ENCODE measurements at places on chromosomes 12 and 14.
A peak's percentile ranks its signal among the peaks of the same experiment; 100 is the strongest.

GRCh38 chr14:71588576-71589215, 343.5 kb upstream of the RGS6 start:
- DNase-seq = no peak

DNA sequence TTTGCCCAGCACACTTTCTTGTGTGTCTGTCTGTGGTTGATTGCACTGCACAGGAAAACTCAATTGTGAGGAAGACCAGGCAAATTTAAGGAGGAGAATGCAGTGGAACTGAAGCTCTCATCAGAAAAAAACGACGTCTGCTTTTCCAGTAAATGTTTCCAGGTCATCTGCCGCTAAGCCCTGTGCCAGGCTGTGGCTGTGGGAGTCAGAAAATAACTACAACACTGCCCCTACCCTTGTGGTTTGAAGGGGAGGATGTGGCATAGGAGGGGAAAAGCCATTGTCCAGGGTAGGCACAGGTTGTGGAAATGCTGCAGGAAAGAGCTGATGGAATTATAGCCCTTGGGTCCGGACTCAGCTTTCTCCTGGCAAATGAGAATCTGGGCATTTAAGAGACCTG, 259.7 kb upstream of the TMEM132C start:
- no peak for DNase-seq

DNA sequence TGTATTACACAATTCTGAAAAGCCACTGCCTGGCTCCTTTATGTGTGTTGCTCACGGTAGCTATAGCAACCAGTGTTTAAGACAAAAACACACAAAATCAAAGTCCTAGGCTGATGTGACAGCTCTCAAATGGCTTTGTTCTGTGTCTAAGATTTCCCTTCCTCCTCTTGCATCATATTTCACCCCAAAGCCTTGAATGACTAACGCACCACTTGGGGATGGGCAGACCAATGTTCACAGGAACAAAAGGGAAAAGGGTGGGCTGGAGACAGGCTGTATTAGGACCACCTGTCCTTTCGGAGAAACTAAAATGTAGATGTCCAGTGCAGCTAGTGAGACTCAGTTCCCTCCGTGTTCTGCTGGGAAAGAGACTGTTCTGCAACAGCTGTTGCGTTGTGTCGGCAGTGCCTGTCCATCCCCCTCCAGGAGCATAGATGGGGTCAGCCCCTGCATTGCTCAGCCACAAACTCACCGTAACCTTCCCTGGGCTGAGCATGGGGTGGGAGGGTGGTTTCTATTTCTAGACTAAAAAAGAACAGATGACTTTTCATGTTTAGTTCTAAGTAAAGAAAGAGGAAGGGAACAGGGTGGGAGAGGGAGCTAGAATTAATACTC, 26.8 kb upstream of the DAAM1 start:
- DNase-seq = no peak

DNA sequence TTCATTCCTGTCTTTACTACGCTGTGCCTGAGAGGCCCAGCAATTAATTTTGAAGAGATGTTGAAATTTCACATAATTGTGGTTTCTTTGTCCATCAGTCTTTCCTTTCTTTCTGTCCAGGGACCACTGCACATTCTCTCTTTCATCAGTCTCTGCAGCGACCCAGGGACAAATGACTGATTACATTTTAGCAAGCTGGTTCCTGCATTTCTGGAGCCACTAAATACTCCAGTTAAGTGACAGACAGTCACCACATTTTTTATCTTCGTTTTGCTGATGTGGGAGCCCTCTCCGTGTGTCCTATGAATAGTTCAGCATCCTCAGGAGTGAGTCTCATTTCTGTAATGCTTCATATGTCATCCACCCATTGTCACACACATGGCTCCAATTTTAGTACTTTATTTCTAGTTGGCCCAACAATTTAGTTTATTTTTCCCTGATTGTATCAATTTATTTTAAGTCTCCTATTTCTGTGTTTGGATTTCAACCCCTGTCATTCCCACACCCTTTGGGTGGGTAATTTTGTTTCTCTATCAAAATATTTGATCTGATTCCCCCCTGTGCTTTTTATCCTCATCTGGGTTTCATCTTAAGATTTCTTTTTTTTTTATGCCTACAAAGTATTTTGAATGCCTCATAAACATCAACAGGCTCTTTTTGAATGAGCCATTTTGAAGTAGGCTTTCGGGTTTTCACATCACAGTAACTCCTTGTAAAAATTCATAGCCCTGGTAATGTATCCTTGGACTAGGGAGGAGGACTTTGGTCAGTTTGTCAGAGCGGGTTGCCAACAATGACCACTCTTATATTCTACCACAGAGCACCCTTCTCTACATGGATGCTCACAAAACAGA, 1196.5 kb downstream of the GALC start:
- no peak for DNase-seq

DNA sequence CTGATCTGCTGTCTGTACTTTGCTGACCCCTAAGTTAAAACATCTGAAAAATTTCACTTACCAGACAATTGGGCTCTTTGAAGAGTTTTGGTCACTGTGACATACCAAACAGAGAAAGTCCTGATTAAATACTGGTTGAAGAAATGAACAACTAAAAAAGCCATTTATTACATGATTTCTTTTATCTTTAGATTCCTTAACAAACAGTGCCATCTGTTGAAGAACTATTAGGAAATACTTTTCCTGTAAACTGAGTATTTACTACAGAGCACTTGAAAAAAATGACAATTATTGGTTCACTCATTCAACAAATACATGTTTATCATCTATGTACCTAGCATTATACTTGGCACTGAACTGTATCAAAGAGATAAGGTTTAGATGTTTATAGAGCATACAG, 6.5 kb upstream of the WASHC4 start:
- DNase-seq = no peak

DNA sequence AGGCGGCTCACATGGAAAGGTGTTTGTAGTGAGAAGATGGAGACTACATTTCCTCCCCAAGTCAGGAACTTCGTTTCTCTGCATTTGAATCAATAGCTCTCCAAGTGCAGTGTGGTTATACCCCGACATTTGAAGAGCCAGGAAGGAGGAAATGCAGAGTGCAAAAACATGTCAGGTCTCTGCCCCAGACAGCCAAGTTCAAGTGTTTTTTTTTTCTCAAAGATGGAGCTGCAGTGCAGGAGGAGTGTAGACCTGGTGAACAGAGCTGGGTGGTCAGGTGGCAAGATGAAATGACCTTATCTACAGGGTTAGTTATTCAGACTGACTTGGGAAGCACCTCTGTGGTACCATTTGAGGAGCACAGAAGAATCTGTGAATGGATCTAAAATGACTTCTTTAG, 21.3 kb downstream of the MLXIP start:
- peak; percentile 31 for DNase-seq

DNA sequence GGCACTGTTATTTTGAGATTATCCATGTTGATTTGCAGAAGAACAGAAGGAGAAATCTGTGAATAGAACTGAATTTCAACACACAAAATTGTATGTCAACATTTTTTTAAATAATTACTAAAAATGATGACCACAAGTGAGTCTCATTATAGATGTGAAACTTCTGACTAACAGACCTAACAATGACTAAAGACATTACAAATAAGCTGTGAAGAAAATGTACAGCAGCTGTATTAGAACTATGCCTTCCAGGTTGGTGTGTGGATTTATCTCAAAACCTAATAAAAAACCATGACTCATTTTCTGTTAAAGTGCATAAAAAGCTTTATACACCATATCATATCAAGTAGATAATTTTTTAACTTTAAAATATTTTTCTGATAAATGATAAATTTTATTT, 22.5 kb upstream of the FOXG1 start:
- no peak for DNase-seq

DNA sequence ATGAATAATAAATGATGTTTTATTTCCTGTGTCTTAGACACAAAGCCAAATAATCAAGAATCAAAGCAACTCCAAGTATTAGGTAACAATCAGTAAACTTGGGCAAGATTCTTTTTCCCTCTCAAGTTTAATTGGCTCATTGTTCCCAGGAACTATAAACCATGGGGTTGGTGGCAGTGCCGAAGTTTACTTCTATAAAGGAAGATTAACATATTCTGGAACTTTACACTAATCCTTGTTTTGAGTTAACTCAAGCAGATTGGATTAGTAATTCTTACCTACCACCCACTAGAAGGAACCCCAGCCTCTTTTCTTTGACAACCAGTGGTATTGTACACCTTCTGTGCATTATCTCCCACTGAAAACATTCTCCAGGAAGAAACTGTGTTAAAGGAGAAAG, 197.1 kb downstream of the EXOC5 start:
- DNase-seq = no peak

DNA sequence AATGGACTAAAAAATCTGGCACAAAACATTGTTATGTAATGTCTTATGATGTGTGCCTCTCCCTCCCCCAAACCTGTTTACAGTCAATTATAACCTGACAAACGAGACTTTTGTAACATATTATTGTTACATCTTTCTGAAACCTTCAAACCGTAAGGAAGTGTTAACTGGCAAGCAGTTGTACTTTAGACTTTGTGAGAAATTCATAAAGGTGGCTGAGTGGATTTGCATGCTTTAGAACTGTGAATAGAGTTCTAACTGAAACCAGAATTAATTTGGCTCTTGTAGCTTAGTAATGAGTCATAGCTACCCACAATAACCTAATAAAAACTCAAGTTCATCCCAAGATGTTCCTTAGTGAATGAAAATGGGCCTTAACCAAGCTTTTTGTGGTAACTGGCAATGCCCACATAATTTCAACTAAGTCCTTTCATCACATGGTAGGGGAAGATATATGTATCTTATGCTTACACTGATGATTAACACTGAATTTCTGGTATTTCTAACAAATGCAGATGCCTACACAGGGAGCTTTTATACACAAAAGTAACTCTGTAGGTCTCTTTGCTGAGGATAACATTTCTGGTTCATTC, 29.7 kb downstream of the RAD9B start:
- no peak for DNase-seq

GRCh38 chr14:38616959-38617358, 361.1 kb upstream of the CLEC14A start:
- no peak for DNase-seq

DNA sequence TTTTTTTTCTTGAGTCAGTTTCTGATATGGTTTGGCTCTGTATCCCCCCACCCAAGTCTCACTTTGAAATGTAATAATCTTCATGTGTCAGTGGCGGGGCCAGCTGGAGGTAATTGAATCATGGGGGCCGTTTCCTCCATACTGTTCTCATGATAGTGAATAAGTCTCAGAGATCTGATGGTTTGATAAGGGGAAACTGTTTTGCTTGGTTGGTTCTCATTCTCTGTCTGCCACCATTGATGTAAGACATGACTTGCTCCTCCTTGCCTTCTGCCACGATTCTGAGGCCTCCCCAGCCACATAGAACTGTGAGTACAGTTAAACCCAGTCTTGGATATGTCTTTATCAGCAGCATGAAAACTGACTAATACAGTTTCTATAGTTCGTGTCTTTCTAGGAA, 42.9 kb downstream of the WNK1 start:
- peak; percentile 84 for DNase-seq

DNA sequence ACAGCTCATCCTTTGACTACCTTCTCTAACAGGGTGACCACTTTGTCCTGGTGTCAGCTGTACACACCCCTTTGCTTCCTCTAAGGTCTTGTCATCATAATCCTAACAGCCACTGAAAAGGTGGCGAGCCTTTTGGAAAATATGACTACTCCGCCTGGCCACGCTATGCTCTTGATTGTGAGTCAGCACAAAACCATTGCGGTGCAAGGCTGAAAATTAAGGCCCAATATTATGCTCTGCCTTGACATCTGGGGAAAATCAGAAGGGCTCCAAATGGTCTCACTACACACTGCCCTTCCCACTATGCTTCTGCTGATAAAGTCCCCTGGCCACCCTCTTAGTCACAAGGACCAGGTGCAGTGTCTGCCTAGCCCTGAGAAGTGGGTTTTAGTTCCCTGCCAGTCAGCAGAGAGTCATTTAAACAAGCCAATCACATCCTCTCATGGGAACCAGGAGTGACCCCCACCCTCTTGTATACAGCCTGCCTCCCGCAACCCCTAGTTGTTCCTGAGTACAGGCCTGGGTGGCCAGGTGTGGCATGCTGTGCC, 34.3 kb downstream of the FGD6 start:
- no peak for DNase-seq
